ENCODE measurements at places on chromosomes 4 and X.

DNA sequence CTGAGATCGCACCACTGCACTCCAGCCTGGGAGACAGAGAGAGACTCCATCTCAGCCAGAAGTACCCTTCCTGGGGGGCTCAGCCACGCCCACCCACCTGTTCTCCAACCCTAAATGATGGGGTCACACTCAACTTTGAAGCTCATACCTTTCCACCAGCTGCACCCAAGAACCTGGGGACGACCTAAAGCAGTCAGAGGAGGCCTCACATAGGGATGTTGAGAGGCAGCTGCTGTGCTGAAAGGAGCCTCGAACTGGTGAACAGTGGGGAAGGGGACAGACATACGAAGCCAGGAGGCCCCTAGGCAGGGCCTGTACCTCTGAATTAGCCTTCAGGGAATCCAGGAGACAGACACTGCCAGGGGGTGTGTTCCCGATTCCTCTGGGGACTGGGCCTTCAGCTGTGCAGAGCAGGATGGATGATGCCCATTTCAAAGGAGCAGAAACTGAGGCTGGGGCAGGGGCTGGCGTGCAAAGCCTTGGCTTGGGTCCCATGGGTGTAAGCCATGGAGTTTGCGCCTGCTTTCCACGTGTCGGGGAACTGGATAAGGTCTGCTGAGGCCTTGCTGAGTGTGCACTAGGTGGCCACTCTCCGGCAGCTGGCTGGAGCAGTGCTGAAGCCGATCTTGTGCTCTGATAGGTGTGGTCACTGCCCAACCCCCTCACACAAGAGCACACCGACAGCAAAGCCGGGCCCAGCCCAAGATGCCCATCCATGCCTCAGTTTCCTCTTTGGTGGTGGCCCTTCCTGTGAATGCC lies 130.8 kb downstream of the CPZ start:
- no peak overlapping the region for H3K27ac ChIP-seq
- no peaks in the 10 kb centered on the region for H3K4me1 ChIP-seq
- DNase-seq: peak; percentile 51
- no peaks in the 10 kb centered on the region for H3K27me3 ChIP-seq
- no peak overlapping the region for H3K4me3 ChIP-seq

DNA sequence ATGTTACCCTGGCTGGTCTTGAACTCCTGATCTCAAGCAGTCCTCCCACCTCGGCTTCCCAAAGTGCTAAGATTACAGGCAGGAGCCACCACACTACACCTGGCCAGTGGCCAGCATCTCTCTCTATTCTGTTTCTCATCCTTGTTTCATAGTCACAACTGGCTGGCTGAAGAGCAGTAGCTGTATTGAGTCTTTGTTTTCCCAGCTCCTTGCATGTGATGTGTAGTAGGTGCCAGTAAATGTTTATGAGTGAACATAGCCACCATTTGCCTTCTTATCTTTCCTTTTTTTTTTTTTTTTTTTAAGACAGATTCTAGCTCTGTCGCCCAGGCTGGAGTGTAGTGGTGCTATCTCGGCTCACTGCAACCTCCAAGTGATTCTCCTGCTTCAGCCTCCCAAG lies 23.6 kb downstream of the NUDT9 start:
- H3K4me3 ChIP-seq: no peak overlapping the region
- no peak overlapping the region for H3K27ac ChIP-seq
- no peaks in the 10 kb centered on the region for H3K4me1 ChIP-seq

DNA sequence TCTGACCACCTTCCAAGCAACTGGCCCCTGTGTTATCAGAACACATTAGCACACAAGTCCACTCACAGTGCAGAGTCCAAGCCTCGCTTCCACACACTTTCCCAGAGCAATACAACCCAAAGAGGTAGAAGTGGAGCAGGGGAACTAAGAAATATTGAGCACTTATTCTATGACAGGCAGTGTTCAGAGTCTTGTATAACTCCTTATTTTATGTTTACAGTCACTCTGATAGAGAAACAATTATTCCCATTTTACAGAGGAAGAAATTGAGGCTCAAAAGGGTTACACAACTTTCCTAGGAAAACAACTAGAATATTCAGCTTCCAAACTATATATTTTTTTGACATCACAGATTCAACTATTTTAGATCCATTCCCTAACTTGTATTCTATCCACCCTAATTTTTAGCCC lies 18.3 kb upstream of the TMEM154 start:
- no peak overlapping the region for H3K27ac ChIP-seq
- H3K27me3 ChIP-seq: no peaks in the 10 kb centered on the region
- H3K4me1 ChIP-seq: no peaks in the 10 kb centered on the region
- H3K4me3 ChIP-seq: no peak overlapping the region
- DNase-seq: no peak

DNA sequence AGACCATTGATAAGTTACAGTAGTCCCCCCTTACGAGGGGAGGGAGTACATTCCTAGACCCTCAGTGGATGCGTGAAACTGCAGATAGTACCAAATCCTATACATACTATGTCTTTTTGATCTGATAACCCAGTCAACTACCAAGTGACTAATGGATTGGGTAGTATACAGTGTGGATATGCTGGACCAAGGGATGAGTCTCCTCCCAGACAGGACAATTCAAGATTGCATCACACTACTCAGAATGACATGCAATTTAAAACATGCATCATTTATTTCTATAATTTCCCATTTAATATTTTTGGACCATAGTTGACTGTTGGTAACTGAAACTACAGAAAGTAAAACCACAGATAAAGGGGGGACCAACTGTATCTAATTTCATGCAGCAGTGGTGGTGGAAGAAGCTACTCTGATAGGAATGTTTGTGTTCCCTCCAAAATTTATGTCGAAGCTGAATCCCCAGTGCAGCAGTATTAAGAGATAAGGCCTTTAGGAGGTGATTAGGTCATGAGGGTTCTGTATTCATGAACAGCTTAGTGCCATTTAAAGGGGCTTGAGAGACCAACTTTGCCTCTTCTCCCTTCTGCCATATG lies 11.9 kb downstream of the HADH start:
- H3K27me3 ChIP-seq: no peaks in the 10 kb centered on the region
- H3K27ac ChIP-seq: peak overlapping the region; percentile 92
- no peak for DNase-seq

DNA sequence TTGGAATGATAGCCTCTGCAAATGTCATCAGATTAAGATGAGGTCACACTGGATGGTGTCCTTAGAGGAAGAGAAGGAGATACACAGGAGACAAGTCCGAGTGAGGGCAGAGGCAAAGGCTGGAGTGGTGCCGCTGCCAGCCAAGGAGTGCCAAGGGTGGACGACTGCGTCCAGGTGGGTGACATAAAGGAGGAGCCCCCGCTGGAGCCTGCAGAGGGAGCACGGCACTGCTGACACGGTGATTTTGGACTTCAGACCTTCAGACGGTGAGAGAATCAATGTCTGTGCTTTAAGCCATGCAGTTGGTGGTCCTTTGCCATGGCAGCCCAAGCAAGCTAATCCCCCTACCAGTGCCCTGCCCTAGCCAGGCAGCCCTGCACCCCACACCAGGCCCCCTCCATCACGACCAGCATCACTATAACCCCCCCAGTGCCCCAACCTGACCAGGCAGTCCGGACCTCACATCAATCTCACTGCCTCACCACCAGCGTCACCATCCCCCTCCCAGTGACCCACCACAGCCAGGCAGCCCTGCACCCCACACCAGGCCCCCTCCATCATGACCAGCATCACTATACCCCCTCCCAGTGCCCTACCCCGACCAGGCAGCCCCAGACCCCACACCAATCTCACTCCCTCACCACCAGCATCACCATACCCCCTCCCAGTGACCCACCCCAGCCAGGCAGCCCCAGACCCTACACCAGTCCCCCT lies 130.0 kb downstream of the HMX1 start:
- H3K4me3 ChIP-seq: no peak overlapping the region
- H3K27me3 ChIP-seq: no peaks in the 10 kb centered on the region
- no peak overlapping the region for H3K27ac ChIP-seq
- peak; percentile 42 for DNase-seq
- H3K36me3 ChIP-seq: no peaks in the 10 kb centered on the region

- peaks cover 68% of the 10 kb centered on the region for H3K4me1 ChIP-seq
- H3K4me3 ChIP-seq: no peak overlapping the region
- no peak for DNase-seq
Measured at GRCh38 chr4:87053176-87053658, 118.4 kb downstream of the AFF1 start.

GRCh38 chr4:185068837-185069236 lies 50.5 kb downstream of the HELT start:
- H3K27me3 ChIP-seq: no peaks in the 10 kb centered on the region
- H3K36me3 ChIP-seq: no peaks in the 10 kb centered on the region
- no peak overlapping the region for H3K27ac ChIP-seq
- no peaks in the 10 kb centered on the region for H3K4me1 ChIP-seq

GRCh38 chrX:9644335-9644734 lies 121.3 kb downstream of the GPR143 start:
- no peaks in the 10 kb centered on the region for H3K27me3 ChIP-seq
- no peaks in the 10 kb centered on the region for H3K36me3 ChIP-seq
- H3K4me1 ChIP-seq: no peaks in the 10 kb centered on the region
- no peak overlapping the region for H3K4me3 ChIP-seq
- no peak for DNase-seq

GRCh38 chrX:117910216-117910615 lies 206.4 kb downstream of the KLHL13 start:
- no peak overlapping the region for H3K4me3 ChIP-seq
- H3K36me3 ChIP-seq: no peaks in the 10 kb centered on the region
- H3K27me3 ChIP-seq: no peaks in the 10 kb centered on the region
- DNase-seq: no peak
- no peak overlapping the region for H3K27ac ChIP-seq
- H3K4me1 ChIP-seq: no peaks in the 10 kb centered on the region

DNA sequence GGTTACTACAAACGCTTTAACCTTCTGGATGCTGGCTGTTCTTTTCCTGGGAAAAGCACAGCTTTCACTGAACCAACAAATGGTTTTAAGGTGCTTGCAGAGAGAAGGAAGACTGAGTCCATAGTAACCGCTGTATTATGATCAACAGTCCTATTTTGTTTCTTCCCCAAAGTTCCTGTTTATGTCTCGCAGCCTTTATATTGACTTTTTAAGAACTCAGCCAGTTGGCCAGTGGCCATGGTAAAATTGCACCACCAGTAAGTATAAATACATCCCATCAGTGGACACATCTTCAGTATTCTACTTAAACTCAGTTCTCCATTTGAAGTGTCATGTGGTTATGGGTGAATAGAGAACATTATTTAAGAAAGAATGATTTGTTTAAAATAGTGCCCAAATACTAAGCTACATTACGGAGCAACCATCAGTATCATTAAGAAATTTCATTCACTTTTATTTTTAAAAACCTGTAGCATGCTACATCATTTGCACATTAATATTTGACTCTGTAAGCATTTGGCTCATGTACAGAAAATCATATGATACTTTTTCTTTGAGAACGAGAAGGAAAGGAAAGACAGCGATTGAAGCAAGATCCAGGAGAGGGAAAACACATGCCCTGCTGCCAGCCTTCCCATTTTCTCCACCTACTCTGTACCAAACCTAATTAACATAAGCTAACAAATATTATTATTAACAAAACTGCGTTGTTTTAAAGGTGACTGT lies 287.0 kb downstream of the ARHGAP24 start:
- peak overlapping the region; percentile 41 for H3K4me3 ChIP-seq
- H3K27ac ChIP-seq: peak overlapping the region; percentile 77
- no peaks in the 10 kb centered on the region for H3K36me3 ChIP-seq
